ENCODE measurements at places on chromosomes 1 and 21. TPM values are rescaled to one million over a fixed set of nuclear protein-coding genes. Genes with fewer than 3 reads are reported as not detected.

The CA6 gene
- total RNA-seq = not detected

DNA sequence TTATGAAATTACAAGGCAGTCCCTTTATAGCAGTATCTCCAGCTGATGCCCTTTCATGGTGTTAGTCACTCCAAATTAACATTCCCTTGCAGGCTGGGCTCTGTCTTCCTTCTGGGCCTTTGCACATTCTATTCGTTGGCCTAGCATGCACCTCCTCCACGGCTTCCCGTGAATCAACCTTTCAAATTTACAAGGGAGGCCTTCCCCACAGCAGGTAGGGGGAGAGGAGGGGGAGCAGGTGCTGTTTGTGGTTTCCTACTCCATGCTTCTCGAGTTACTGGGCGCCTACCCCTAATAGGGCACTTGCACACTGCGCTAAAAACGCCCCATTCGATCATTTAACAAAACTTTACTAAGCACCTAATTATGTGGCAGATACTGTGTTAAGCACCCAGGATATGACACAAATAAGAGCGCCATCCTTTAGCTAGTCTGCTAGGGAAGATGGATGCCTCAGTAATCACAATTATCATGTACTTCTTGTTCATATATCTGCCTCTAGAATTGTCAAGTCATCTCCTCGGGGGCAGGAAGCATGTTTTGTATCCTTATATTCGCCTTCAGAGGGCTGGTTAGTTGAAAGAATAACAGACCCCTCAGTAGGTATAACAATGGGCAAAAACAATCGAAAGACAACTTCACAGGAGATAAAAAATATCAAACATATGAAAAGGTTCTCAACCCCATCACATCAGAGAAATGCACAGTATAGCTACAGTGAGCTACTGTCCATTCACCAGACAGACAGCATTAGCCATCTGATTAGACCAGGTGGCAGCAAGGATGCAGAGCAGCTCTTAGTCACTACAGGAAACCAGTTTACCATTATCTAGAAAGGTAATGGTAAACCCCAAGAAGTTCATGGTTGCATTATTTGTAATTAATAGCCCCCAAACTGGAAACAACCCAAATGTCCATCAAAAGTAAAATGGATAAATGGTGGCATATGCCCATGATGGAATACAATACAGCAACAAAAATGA lies 1.7 kb upstream of the ADAR start:
- peak overlapping the region; percentile 96 for H3K27ac ChIP-seq
- H3K36me3 ChIP-seq = no peaks in the 10 kb centered on the region
- peak overlapping the region; percentile 99 for H3K4me3 ChIP-seq
- DNase-seq = no peak
- peaks cover 28% of the 10 kb centered on the region for H3K4me1 ChIP-seq

The REG4 gene
- not detected for total RNA-seq

DNA sequence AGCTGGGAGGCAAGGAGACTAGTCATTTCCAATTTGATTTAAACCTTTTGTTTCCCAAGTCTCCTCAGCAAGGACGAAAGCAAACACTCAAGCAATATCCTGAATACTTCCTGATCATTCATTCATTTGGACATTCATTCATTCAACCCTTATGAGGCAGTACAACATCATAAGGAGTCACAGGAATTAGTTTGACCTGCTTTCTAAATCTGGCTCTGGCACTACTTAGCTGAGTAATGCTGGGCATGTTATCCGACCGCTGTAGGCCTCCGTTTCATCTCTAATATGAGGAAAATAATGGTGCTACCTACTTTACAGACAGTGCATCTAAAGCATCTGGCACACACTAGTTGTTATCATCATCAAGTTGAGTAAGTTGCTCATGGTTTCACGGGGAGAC lies 11.7 kb downstream of the FAM78B start:
- no peaks in the 10 kb centered on the region for H3K4me1 ChIP-seq
- H3K4me3 ChIP-seq = no peak overlapping the region
- H3K27me3 ChIP-seq = no peaks in the 10 kb centered on the region
- no peak overlapping the region for H3K27ac ChIP-seq

The JMJD4 gene
- total RNA-seq = 19.4 TPM

- H3K4me1 ChIP-seq = peaks cover 13% of the 10 kb centered on the region
- H3K4me3 ChIP-seq = no peak overlapping the region
- no peak overlapping the region for H3K27ac ChIP-seq
- no peak for DNase-seq
- peaks cover 32% of the 10 kb centered on the region for H3K36me3 ChIP-seq
Observed at GRCh38 chr1:10101929-10102328, 69.2 kb downstream of the UBE4B start.

DNA sequence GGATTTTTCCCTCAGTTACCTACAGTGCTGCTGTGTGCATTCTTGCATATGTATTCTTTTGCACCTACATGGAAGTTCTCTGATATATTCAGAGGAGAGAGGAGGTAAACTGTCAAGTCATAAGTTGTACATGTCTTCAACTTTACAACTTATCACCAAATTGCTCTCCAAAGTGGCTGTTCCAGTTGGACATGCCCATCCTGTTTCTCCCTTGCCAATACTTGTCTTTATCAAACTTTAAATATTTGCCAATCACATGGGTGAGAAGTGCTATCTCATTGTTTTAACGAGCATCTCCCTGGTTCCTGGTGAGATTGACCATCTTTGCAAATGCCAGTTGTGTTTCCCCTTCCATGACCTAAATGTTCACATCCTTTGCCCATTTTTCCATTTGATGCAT lies 88.2 kb downstream of the KIF26B start:
- H3K27ac ChIP-seq = no peak overlapping the region
- H3K4me3 ChIP-seq = no peak overlapping the region
- no peak for DNase-seq
- no peaks in the 10 kb centered on the region for H3K36me3 ChIP-seq

DNA sequence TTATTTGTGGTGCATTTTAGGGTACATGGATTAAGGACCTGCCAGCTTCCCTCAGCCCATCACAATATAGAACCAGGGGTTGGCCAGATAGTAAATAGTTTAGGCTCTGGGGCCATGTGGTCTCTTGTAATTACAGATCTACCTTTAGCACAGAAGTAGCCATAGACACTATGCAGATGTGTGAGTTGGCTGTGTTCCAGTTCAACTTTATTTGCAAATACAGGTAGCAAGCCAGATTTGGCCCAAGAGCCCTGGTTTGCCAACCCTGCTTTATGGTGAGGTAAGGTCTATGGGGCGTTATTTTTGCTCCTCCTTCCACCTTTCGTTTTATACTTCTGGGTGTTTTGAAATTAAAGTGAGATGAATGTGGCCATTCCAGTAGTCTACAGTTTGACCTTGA lies 48.7 kb downstream of the MRPS6 start:
- H3K27me3 ChIP-seq = no peaks in the 10 kb centered on the region
- H3K4me3 ChIP-seq = no peak overlapping the region
- H3K36me3 ChIP-seq = peaks cover 4% of the 10 kb centered on the region
- DNase-seq = no peak
